ENCODE measurements at places on chromosomes 6 and 20. TPM values are rescaled to one million over a fixed set of nuclear protein-coding genes. Genes with fewer than 3 reads are reported as not detected.

FRMD1 gene
- total RNA-seq = not detected

DNA sequence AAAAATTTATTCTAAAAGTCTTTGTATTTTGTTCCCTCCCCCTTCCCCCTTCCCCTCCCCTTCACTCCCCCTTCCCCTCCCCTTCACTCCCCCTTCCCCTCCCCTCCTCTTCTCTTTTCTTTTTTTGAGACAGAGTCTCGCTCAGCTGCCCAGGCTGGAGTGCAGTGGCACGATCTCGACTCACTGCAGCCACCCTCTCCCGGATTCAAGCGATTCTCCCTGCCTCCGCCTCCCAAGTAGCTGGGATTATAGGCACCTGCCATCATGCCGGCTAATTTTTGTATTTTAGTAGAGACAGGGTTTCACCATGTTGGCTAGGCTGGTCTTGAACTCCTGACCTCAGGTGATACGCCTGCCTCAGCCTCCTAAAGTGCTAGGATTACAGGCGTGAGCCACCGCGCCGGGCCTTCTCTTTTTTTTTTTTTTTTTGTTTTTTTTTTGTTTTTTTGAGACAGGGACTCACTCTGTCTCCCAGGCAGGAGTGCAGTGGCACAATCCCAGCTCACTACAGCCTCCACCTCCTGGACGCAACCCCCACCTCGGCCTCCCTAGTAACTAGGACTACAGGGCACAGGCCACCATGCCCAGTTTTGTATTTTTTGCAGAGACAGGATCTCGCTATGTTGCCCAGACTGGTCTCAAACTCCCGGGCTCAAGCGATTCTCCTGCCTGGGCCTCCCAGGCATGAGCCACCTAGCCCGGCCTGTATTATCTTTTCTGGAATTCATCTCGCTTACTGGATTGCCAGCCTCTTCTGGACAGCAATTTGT, 1.1 kb upstream of the AFG1L start:
- DNase-seq = no peak

ARMH2 gene
- not detected for total RNA-seq

DNA sequence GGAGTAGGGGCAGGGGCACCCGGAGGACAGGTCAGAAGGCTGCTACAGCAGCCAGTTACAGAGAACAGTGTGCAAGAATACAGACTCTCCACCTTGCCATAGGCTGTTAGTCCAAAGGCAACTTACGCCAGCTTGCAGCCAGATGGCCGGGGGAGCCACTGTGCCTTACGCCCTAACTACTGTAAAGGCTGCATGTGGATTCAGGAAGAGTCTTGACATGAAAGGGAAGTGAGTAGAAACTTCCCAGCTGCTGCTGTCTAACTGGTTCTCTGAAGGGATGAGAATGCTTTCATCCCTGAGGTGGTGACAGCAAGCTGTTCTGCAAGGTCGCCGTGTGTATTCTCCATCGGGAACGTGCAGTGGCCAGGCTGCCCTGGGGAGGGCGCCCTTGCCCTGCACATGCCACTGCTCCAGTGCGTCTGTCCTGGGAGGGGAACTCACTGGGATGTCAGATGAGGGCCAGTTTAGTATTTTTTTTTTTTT, 46.1 kb downstream of the LYRM4 start:
- DNase-seq = peak; percentile 78

HDGFL1 gene
- not detected for total RNA-seq

DNA sequence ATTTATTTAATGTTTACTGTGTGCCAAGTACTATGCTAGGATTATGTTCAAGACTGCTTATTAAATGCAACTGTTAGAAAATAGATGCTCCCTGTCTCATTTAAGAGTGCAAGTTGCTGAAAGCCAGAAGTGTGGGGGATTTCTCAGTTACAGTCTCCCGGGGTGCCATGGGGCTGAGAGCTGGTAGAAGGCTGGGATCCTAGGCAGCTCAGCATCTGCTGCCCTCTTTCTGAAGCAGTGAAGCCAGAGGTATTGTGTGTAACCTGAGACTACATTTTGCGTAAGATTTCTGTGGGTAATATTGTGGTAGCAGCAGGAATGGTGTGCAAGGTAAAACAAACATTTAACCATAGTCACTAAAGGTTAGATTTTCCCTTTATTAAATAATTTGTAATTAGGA, 120.6 kb downstream of the AKAP7 start:
- no peak for DNase-seq

GRCh38 chr20:5932796-5933195, 17.5 kb downstream of the TRMT6 start:
- no peak for DNase-seq

DNA sequence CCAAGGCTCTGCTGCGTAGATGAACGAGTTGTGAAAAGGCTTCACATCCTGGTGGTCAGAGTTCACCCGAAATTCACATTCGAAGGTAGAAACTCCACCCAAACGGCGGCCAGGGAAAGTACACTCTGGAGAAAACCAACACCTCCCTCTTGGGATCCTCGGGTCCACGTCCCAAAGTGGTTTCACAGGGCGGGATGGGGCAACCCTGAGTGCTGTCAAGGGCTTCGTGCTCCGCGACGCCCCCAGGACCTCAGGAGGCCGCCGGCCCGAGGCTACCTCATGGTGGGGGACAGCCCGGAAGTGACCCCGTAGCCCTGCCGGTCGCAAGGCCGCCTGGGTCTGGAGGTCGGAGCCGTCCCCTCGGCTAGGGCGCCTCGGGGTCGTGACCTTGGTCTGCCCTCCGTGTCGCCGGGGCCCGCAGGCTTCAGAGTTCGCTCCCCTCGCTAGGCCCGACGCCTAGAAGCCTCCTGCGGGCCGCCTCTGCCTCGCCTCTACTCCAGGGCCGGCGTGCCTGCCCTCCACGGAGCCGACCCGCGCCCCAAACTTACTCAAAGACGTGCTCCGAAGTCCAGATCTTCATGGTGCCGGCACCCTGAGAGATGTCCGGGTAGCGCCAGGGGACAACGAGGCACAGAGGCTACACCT, at the start of gene PRELID3B:
Gene PRELID3B, minus strand, starts transcription at position 636 of the 645 bp plus-strand sequence. Its CDS starts 56 bp downstream, at position 580.
- no peak for DNase-seq

DNA sequence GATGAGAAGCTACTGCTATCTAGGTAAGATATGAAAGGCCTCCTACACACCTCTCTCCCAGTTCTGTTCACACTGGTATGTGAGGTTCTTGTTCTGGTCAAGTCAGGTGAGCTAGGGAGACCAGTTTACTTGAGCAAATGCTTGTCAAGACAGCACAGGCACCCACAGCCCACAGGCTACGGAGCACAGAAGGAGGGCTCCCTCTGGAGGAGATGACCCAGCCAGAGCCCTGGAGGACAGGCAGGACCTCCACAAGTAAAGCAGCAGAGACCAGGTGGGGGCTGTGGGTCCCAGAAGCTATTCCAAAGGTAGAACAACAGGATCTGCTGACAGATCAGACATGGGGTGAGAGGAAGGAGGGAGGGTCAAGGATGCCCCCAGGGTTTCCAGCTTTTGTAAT, 13.2 kb downstream of the MMP24OS start:
- DNase-seq = peak; percentile 22

- DNase-seq = peak; percentile 44
Measured at GRCh38 chr20:48932375-48932941, 10.9 kb downstream of the ARFGEF2 start.
